A549 treated with ZK216348 at 1 μM for 4 hours (cell line): ENCODE measurements at places on chromosomes 5 and 9. TPM values are rescaled to one million over a fixed set of nuclear protein-coding genes. Genes with fewer than 3 reads are reported as not detected.

STRBP gene
- total RNA-seq, result 12.9 to 17.6 TPM (median 15.1 TPM) in 5 replicates

TXNDC8 gene
- not detected in 5 replicates for total RNA-seq

EPB41L4A gene
- 1.7 to 2.8 TPM (median 2.4 TPM) in 5 replicates for total RNA-seq

RETREG1 gene
- 2.8 to 3.7 TPM (median 3.6 TPM) in 5 replicates for total RNA-seq

OTULINL gene
- 10.6 to 13.5 TPM (median 12.9 TPM) in 5 replicates for total RNA-seq

SPATA31D4 gene
- not detected in 5 replicates for total RNA-seq

FRRS1L gene
- total RNA-seq, result 0.15 to 0.47 TPM (median 0.19 TPM) in 5 replicates

GALNT12 gene
- 3.4 to 5.2 TPM (median 4.0 TPM) in 5 replicates for total RNA-seq

OLFM1 gene
- total RNA-seq, result 8.1 to 11.4 TPM (median 9.5 TPM) in 5 replicates

CATSPER3 gene
- total RNA-seq, result 0.20 to 0.57 TPM (median 0.40 TPM) in 5 replicates

TEK gene
- total RNA-seq, result 0.06 to 0.12 TPM (median 0.07 TPM) in 5 replicates

NKD2 gene
- 12.5 to 20.1 TPM (median 19.8 TPM) in 5 replicates for total RNA-seq

KIAA0825 gene
- 0.27 to 0.55 TPM (median 0.44 TPM) in 5 replicates for total RNA-seq

SLCO6A1 gene
- total RNA-seq, result not detected in 5 replicates

ZNF618 gene
- total RNA-seq, result 7.4 to 12.2 TPM (median 10.8 TPM) in 5 replicates

CCDC171 gene
- 0.31 to 0.59 TPM (median 0.36 TPM) in 5 replicates for total RNA-seq

ACTBL2 gene
- total RNA-seq, result 0.09 to 0.12 TPM in 2 of 5 replicates, not detected in the others

FRMPD1 gene
- total RNA-seq, result 0.02 to 0.06 TPM (median 0.04 TPM) in 4 of 5 replicates, not detected in the other

VLDLR gene
- total RNA-seq, result 16.1 to 21.1 TPM (median 20.4 TPM) in 5 replicates

SLC6A19 gene
- total RNA-seq, result 0.06 to 0.12 TPM (median 0.07 TPM) in 4 of 5 replicates, not detected in the other

TNFSF8 gene
- total RNA-seq, result not detected in 5 replicates

PCDHAC2 gene
- total RNA-seq, result 3.3 to 7.4 TPM (median 4.4 TPM) in 5 replicates

ARHGEF37 gene
- 1.2 to 1.5 TPM (median 1.4 TPM) in 5 replicates for total RNA-seq

FBXW11 gene
- 28.4 to 42.3 TPM (median 35.8 TPM) in 5 replicates for total RNA-seq

WDR31 gene
- total RNA-seq, result 0.94 to 1.5 TPM (median 1.2 TPM) in 5 replicates

CYSRT1 gene
- total RNA-seq, result 2.8 to 5.4 TPM (median 4.2 TPM) in 5 replicates

BTNL8 gene
- not detected in 5 replicates for total RNA-seq

CTNND2 gene
- total RNA-seq, result 0.13 TPM in 1 of 5 replicates, not detected in the others

TERT gene
- total RNA-seq, result 1.4 to 3.5 TPM (median 2.9 TPM) in 5 replicates

VDAC1 gene
- 384 to 409 TPM (median 402 TPM) in 5 replicates for total RNA-seq

SWI5 gene
- 36.9 to 46.8 TPM (median 42.1 TPM) in 5 replicates for total RNA-seq

MEF2C gene
- 0.04 TPM in 1 of 5 replicates, not detected in the others for total RNA-seq

FBXL7 gene
- 1.0 to 1.6 TPM (median 1.5 TPM) in 5 replicates for total RNA-seq

IRX1 gene
- not detected in 5 replicates for total RNA-seq

NR5A1 gene
- 0.09 TPM in 1 of 5 replicates, not detected in the others for total RNA-seq

NLN gene
- 50.0 to 83.1 TPM (median 69.1 TPM) in 5 replicates for total RNA-seq

SYK gene
- 0.04 to 0.07 TPM (median 0.05 TPM) in 3 of 5 replicates, not detected in the others for total RNA-seq
